ENCODE measurements at places on chromosomes 1 and 21.

DNA sequence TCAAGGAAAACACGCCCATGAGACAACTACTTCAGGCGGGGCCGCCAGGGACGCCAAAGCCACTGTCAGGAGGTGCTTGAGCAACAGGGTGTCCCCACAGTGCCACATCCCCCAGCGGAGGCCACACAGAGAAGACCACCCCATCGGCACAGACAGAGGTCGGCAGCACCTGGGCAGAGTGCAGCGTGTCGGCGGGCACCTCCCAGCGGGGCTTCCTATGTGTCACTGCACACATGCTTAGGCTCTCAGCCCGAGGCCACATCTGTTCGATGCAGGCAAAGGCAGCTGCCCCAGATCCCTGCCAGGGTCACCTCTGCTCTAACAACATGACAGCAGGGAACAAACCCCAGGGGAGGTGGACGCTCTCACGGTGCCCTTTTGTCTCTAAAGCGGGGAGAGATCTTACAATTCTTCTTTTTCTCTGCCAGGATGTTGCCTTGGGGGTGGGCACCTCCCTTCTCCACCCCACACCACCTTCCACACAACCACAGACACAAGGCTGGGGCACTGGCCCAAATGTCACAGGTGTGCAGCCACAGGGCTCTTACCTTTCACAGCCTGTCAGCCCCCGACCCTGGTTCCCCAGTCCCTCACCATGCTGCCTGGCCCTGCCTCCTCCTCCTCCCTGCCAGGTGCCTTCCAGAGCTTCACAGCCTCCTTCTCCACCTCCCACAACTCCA is 4.2 kb downstream of the KRTAP10-8 start:
- DNase-seq, result no peak

DNA sequence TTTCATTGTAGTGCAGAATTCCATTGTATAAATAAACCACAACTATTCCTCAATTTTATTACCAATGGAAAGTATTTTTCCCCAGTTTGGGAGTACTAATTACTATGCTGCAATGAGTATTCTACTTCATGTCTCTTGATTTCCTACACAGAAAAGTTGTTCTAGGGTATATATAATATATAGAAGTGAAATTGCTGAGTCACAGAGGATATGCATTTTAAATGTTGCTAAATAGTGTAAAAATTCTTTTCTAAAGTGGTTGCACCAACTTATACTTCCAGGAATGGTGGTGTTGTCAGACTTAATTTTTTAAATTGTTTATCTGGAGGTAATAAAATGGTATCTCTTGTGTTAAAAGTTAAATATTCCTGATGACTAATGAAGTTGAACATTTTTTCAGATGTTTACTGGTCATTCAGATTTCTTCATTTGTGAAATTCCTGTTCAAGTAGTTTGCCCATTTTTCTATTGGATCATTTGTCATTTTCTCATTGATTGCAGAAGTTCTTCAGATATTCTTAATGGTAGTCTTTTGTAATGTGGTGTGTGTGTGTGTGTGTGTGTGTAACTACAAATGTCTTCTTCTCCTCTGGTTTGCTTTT is 19.1 kb upstream of the MYOG start:
- no peak for DNase-seq

- peak; percentile 61 for DNase-seq
Measured at GRCh38 chr1:108125312-108126138, 74.6 kb downstream of the SLC25A24 start.

DNA sequence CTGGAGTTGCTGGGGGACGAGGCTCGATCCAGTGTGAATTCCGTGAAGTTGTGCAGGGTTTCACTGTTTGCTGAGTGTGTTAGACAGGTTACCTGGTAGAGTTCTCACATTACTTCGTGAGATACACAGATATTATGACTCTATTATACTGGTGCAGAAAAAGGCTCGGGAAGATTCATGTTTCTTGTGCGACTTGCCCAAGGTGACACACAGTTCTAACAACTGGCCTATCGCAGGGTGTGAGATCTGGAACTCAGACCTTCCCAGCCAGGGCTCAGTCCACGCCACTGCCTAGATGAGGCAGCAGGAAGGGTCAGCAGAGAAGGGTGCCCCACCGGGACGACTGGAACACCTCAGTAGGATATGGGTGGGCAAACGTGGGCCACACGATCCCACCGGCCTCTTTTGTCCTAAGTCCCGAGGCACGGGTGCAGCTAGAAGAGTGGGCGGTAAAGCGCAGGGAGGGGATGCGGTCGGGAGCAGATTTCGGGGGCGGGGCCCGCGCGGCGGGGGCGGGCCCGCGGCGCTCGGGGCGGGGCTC is 296 bp upstream of the RNPEP start:
- DNase-seq, result peak; percentile 59

- no peak for DNase-seq
Measured at GRCh38 chr1:54017979-54018378, at the start of gene LDLRAD1. TSS of gene LDLRAD1 (minus strand) at chr1:54018186. CDS start at chr1:54018112, 74 bp downstream.

DNA sequence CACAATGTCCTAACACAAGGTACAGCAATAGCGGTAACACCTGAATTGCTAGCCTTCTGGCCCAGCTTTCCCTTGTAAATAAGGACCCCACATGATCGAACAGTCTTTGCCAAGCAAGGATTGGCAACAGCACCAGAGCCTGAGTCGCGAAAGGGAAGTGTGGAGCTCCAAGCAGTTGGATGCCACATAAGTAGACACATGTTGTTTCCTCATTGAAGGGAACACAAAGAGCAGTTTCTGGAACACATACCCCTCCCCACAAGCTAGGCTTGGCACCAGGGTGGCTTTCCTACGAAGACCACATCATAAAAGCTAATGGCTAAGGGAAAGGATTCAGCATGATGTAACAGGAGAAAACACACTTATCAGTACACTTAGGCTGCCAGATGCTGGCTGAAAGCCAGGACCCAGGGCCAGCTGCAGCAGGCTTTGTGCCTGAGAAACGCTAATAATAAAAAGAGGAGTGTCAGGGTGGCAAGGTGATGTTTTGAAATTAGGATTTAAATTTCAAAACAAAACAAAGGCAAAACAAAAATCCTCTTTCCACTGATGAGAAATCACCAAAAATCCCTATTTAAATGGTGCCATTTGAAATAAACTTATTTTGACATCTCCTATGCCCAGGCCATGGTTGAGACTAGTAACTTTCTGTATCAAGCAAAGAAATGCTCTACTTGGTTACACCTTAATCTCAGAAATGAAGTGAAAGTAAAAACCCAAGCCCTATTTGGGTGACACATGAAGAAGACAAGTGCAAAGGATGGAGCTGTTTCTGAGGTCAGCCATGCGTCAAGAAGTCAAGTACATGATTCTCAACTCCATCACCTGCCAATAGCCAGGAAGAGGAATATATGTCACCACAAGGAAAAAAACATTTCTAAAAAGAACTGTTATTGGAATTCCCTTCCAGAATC is 11.9 kb upstream of the CPLANE2 start:
- DNase-seq, result no peak

- DNase-seq, result no peak
Measured at GRCh38 chr21:40095477-40095876, 228.2 kb downstream of the PCP4 start.

GRCh38 chr1:186139115-186139514 is 235.9 kb downstream of the TPR start:
- no peak for DNase-seq

- no peak for DNase-seq
Measured at GRCh38 chr1:27418326-27419185, 26.1 kb downstream of the GPR3 start.

DNA sequence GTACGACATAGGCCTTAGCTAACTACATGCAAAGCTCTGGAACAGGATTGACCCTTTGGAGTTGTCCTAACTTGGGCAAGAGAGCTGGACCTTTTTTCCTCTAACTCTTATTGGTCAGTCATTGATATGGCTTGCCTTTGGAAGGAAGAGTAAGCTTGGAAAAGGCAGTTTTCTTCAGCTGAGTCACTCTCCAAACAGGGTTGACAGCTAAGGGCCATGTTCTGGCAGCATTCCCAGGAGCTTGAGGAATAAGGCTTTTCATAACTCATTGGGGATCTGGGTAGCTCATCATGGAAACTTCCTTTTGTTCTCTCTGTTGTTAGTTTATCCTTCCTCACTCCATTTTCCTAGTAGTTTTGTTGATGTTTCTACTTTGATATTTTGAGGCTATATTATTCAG is 14.5 kb upstream of the ERRFI1 start:
- no peak for DNase-seq

- DNase-seq, result no peak
Measured at GRCh38 chr1:179146911-179147310, 65.0 kb downstream of the TOR3A start.

GRCh38 chr1:202283379-202283844 is 58.3 kb downstream of the UBE2T start:
- DNase-seq, result peak; percentile 1

DNA sequence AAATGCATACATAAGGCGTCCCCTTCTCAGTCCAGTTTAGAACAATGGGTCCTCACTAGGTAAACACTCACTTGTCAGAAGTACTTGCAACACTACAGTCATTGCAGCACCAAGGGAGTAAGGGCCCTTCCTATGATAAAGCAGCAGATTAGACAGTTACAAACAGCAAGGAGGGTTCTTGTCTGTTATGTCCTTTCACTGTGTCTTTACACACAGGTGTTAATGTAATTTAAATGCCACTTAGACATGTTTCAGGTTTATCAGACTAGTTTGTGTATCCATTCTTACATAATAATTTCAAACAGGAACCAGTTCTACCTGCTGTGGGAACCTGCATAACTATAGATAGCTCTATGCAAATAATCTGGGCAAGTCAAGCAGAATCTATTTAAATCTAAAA is 105.6 kb upstream of the USH2A start:
- no peak for DNase-seq

- DNase-seq, result no peak
Measured at GRCh38 chr1:38826886-38827285, 32.7 kb downstream of the RRAGC start.

- DNase-seq, result no peak
Measured at GRCh38 chr1:177964336-177964735, 5.5 kb downstream of the SEC16B start.

DNA sequence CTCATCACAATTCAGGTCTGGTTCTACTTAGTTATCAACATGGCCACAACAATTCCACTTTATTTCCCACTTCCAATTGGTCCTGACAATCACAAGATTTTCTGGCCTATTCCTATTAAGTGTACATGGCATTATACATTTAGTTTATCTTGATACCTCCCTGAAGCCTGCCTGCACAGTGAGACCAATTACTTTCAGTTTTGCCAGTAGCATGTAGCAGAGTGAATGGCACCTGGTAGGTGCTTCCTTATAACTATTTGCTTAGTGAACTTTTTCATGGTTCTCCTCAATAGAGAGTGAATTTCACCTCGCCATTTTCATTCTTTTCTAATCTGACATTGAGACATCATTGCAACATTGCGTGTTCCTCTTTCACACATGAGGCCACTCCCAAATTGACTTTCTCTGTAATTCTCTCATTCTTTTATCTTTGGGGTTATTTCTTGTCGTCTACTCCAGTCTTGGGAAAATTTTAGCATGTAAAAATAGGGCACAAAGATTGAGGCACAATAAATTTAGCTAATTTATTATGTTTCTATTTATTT is 124.3 kb downstream of the DISC1 start:
- DNase-seq, result no peak

DNA sequence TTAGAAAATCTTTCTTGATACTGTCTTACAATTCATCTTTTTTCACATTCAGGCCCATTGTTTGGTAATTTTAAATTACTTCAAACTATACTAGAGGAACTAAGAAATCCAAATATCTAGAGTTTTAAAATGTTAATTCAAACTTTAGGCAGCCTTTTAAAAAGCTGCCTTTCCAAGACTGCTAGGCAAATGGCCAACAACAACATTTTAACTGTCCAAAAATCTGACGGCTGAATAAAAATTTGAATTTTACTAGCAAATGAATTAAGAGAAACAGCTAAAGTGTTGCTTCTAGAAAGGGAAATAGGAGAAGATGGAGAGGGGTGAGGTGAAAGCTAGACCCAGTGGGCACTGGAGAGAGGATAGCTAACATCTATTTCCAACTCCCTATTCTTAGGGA is 17.2 kb downstream of the DPYD start:
- DNase-seq, result no peak

- no peak for DNase-seq
Measured at GRCh38 chr1:158496374-158496773, 24.4 kb downstream of the OR10R2 start.

DNA sequence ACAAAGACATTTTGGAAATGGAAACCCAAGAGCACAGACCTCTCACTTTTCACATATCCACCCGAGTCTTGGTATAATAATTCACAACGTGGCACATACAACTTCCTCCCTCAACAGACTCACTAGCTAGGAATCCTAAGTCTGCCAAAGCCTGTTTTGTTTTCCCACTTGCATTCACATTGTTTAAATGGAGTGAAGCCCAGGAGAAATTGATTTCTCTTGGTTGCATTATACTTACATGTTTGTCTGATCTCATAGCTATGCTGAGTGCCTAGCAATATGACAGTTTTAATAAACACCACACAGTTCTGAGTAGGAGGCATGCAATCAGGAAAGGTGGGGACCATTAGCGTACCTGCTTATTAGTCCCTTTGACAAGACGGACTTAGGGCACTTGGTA is 348.6 kb upstream of the ADGRL4 start:
- DNase-seq, result no peak

DNA sequence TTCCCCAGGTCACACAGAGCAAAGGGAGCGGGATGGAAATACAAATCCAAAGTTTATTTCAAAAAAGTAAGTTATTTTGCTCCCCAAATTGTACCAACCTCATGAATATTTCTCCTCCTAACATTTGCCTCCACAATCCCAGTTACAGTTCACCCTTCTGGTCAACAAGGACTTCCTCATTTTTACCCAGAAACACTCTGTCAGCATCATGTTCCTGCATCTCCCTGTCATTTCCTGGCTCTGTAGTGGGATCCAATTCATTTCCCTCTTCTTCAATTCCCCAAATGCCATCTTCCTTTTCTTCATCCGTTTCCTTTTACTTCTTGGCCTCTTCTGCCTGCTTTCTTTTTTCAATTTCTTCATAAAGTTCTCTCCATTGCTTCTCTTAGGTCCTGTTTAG is 32.0 kb upstream of the EPS15 start:
- DNase-seq, result no peak

- DNase-seq, result no peak
Measured at GRCh38 chr21:45724345-45724961, 80.9 kb downstream of the PCBP3 start.

GRCh38 chr1:44733365-44733764 is 2.4 kb upstream of the RNU5D-1 start:
- DNase-seq, result no peak

- DNase-seq, result no peak
Measured at GRCh38 chr1:114318961-114319360, 165.3 kb upstream of the SYT6 start.

DNA sequence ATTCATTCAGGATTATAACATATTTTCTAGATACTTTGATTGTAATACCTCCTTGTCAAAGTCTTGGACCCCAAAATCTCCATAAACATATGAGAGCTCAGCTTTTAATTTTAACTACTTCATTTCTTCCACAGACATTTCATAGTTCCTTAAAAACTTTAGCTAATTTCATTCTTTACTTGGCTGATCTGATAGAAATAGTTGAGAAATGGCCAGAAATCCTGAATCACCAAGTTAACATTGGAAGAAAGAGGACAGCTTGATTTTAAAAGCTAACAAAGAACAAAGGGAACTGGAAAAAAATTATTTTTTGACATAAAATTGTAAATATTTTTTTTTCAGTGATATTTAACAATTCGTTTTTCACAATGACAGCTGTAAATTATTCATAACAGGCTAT is 216.5 kb downstream of the NTNG1 start:
- DNase-seq, result no peak

GRCh38 chr1:245091171-245091621 is 63.6 kb upstream of the KIF26B start:
- no peak for DNase-seq

Data from stimulated activated CD4-positive, alpha-beta T cell treated with anti-CD3 and anti-CD28 coated beads, TNF-alpha, amount 100 ng/mL, for 24 hours (primary cell).